Hematopoietic multipotent progenitor cell (in vitro differentiated cells): ENCODE measurements at places on chromosomes 3 and 15.

DNA sequence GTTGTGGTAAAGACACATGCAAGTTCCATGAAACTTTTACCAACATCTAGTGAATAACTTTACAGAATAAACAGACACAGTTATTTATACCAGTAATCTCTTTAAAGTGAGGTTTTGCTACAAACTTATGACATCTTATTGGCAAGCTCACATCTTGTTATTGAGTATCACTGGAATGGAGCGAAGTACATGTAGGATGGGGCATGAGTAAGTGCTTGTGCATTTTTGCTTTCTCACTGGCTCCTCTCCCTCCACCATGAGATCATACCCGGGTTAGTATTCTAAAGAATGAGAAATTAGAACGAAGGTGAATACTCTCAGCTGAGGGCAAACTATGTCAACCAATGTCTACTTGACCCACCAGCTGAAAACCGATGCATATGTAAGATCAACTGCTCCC is 193.3 kb upstream of the ZNF717 start:
- no peak for DNase-seq

- DNase-seq = no peak
Measured at GRCh38 chr3:76997733-76998132, 42.2 kb upstream of the ROBO2 start.

DNA sequence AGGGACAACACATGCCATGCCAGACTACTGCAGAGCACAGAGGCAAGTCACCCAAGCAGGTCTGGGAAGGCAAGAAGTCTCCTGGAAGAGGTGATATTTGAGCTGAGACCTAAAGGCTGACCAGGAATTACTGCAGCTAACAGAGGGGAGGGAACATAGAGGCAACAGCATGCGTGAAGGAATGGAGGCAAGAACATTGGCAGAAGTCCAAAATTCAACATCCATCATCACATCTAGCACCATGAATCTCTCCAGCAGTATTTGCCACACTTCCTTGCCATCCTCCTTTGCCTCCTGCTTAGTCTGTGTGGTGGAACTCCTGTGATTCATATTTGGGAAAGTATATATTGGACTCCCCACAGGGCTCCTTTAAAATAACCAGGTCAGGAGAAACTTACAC is 870 bp upstream of the TSEN2 start:
- no peak for DNase-seq

DNA sequence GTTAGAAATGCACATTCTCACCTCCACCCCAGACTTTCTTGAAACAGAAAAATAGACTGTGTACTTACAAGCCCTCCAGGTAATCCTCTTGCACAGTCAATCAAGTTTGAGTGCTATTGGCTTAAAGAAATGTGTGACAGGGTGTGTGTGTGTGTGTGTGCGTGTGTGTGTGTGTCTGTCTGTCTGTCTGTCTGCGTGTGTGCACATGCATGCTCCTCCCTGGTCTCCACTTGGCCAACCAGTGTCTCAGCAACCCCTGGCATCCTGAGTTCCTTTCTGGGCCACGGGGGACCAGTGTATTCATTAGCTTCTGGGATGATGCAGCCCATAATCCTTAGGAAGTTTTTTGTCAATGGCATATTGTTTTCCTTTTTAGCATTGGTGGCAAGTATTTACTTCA is 128.8 kb upstream of the IL12A start:
- no peak for DNase-seq

DNA sequence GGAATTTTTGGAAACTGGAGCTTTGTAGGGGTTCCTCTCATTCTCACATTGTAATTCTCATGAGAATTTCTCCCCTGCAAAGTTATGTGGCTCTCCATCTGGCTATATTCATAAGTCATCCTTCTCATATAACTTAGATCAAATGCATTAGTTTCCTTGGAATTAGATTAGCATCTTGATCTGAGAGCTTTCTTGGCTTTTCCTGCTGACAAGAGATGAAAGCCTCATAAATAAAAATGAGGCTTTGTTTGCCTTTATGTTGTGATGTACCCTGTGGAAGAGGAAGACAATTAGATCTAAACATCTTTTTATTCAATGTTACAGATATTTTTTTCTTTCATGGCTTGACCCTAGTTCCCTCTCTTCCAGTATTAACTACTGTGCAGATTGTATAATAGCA is 165.4 kb upstream of the ZPLD1 start:
- no peak for DNase-seq

DNA sequence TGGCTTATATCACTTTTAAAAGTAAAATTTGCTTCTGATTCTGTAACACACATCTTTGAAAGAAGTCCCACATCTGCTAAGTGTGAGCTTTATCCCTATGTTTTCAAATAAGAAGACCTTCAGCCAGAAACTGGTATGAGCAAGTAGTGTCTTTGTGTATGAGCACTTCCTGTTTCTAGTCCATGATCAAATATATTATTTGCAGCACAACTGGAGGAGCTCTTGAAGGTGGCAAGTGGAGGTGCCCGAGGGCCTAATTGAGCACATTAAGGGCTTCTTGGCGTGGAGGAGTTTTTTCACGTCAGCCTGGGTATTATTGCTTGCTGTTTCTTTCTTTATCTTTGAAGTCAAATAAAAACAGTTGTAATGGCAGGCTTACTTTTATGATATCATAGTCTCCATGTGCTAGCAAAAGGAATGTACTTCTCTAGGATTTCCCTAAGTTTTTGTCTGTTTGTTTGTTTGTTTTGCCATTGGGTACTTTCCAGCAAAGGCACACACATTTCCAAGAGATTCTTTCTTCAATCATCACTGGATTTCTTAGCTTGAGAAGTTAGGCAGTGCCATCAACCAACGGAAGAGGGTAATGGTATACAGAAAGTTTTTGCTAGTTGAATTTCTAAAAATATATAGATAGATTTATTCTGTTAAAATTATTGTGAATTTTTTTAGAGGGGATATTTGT is 68.1 kb downstream of the MEIS2 start:
- DNase-seq = no peak
